ENCODE measurements at places on chromosomes 2 and 18.
A peak's percentile ranks its signal among the peaks of the same experiment; 100 is the strongest.

- no peak for DNase-seq
These were observed 6.4 kb upstream of the TRIB2 start for GRCh38 chr2:12710301-12710700.

GRCh38 chr2:46256563-46257142 lies 40.6 kb upstream of the EPAS1 start:
- DNase-seq, result no peak

- no peak for DNase-seq
These were observed 18.9 kb downstream of the PTPN18 start for GRCh38 chr2:130374587-130375290.

- no peak for DNase-seq
These were observed 11.3 kb upstream of the ARHGEF4 start for GRCh38 chr2:130825231-130825965.

GRCh38 chr2:197911667-197912066 lies 107.3 kb downstream of the PLCL1 start:
- DNase-seq, result no peak

- DNase-seq, result no peak
These were observed 169.2 kb downstream of the KLHL29 start for GRCh38 chr2:23554054-23554697.

DNA sequence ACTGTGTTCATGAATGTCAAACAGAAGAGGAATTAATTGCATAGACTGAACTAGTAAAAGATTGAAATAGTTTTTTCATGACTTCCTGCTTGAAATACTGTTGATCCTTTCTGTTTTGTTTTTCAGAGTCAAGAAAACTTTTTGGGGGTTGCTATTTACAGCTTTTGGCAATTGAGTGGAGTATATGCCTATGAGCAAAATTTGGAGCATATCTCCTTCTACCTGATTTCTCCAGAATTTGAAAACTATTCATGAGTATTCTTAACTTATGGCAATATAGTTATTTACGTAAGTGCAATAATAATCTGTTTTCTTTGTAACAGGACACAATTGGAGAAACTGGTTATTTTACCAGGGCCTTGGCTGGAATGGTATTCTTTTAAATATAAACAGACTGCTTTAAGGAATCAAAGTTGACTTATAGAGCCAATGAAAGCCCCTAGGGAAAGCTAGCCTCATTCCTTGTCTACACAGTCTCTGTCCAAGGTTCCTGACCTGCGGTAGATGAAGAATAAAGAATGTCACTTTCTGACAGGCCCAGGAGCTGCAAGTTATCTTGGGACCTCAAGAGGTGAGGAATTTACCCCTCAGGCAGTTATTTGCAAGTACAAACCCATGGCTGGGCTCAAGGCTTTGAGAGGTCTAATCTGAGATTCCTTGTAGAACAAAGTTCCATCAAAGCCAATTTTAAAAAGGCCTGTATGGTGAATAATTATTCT lies 193.5 kb upstream of the NDUFV2 start:
- no peak for DNase-seq

GRCh38 chr2:218259099-218259961 lies 1.5 kb upstream of the GPBAR1 start:
- no peak for DNase-seq

DNA sequence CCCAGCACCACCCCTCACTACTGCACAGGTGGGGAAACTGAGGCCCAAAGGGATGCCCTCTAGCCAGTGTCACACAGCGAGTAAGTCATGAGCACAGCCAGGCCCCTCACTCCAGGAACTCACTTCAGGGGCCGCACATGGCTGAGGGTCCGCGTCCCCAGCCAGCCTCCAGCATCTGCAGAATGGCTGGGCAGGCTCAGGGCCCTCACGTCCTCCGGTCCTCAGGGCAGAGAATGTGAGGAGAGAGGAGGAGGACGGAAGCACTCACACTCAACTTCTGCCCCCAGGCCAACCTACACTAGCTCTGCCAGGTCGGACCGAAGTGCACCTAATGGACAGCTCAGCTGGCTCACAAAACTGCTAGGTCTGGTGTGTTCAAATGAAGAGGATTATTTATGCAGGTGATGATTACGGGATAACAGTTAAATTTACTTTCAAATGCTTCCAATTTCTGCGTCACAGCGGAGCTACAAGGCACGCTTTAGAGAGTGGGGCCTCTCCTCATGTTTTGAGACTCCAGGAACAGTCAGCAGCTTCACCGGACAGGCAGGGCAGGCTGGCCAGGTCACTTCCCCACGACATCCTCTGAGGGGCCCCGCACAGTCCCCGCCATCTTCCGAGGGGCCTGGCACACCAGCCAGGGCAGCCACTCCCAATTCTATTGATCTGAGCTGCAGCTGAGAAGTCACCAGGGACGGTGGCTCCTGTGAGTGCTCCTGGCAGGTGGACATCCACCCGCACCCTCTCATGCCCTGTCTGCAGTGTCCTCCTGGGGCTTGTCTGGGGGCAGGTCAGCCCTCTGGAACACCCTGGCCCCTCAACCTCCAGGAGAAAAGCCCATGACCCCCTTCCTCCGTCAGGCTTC lies 26.5 kb downstream of the KIF1A start:
- DNase-seq, result no peak

- DNase-seq, result no peak
These were observed 183.5 kb downstream of the SLC4A3 start for GRCh38 chr2:219810895-219811294.

- no peak for DNase-seq
These were observed 44.4 kb upstream of the SETBP1 start for GRCh38 chr18:44636241-44636640.

GRCh38 chr2:64029116-64029665 lies 10.0 kb upstream of the VPS54 start:
- DNase-seq, result no peak

- DNase-seq, result no peak
These were observed 88.8 kb upstream of the RAB27B start for GRCh38 chr18:54739476-54739875.

GRCh38 chr2:81739966-81740365 lies 1435.4 kb upstream of the LRRTM1 start:
- no peak for DNase-seq

- no peak for DNase-seq
These were observed 185.0 kb downstream of the CTIF start for GRCh38 chr18:48723837-48724236.

DNA sequence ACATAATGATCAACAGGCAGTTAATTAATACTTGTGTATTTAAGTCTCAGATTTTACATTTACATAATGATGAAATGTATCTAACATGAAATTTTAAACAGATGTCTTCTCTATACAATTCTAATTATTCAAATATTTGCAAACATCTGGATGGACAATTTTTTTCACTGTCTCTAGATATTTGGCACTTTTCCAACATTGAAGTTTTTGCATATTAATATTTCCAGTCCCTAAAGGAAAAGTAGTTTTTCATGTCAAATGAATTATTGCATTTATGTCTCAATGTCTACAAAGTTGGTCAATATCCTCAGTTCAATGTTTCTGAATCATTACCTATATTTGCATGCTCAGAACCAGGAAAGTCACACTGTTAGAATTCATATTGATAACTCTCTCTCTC lies 560.9 kb upstream of the PKDCC start:
- DNase-seq, result no peak

- DNase-seq, result no peak
These were observed 67.0 kb upstream of the TNFRSF11A start for GRCh38 chr18:62258093-62258492.

GRCh38 chr2:156907806-156908205 lies 349.7 kb upstream of the GALNT5 start:
- DNase-seq, result peak; percentile 43

GRCh38 chr2:113076954-113077669 lies 9.3 kb downstream of the IL1F10 start:
- DNase-seq, result no peak

DNA sequence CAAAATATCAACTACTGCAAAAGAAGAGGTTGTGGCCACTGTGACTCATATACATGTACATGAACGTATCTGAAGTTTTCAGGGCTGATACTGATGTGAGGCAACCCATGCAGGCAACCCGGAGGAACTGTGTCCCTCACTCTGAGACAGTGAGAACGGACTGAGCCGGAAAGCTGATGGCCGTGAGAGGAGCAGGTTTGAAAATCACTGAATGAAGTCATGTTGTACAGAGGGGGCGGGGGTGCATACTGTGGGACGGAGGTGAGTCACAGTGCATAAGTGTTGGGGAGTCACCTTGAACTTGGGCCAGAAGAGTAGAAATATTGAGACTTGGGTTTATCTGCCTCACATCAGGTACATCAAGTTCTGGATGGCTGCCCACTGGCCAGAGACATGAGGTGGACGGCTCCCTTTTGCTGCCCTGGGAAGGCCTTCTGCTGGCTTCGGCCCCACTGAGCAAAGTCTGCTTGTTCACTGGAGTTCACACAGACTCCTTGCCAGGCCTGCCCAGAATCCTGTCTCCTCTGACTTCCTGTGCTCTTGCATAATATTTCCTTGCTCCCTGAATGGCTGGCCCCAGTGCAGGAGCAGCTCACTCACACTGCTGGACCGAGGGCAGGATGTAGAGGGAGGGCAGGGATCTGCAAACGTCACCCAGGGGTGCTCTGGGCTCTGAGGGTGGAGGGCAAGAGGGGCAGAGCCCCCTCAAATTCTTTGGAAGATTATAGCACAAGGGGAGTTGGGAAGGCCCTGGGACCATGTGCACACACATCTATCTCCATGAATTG lies 18.1 kb downstream of the EPAS1 start:
- DNase-seq, result no peak

GRCh38 chr2:112092286-112093041 lies 37.4 kb downstream of the TMEM87B start:
- DNase-seq, result peak; percentile 17

- no peak for DNase-seq
These were observed 8.3 kb upstream of the RPS7 start for GRCh38 chr2:3566806-3567205.

- no peak for DNase-seq
These were observed 14.8 kb downstream of the KCNIP3 start for GRCh38 chr2:95311815-95312542.

DNA sequence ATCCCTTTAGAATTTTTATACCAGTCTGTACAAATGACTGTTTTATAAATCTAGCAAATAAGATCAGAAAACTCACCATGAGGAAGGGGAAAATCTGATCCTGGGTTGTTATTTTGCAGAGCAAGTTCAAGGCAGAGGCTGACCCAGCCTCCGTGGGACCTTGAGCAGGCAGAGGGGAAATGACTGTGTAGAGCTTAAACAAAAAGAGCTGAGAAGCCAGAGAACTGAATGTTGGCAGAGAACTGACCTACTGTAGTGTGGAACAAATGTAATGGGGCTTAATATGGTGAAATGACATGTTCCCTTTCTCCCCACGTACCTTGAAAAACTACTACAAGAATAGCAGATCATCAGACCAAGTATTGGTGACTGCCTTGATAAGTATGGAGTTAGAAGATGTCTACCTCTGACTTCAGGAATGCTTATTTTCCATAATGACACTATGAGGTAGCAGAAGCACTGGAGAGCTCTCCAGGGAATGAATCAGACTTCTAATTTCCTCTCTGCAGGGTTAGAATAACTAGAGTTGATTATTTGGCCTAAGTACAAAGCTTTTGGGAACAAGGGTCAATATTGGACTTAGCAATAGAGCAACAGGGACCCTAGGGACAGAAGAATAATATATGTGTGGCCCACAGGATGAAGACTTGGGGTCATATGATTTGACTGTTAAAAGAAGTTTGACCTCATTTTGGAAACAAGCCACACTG lies 304.4 kb downstream of the CCDC178 start:
- DNase-seq, result no peak

DNA sequence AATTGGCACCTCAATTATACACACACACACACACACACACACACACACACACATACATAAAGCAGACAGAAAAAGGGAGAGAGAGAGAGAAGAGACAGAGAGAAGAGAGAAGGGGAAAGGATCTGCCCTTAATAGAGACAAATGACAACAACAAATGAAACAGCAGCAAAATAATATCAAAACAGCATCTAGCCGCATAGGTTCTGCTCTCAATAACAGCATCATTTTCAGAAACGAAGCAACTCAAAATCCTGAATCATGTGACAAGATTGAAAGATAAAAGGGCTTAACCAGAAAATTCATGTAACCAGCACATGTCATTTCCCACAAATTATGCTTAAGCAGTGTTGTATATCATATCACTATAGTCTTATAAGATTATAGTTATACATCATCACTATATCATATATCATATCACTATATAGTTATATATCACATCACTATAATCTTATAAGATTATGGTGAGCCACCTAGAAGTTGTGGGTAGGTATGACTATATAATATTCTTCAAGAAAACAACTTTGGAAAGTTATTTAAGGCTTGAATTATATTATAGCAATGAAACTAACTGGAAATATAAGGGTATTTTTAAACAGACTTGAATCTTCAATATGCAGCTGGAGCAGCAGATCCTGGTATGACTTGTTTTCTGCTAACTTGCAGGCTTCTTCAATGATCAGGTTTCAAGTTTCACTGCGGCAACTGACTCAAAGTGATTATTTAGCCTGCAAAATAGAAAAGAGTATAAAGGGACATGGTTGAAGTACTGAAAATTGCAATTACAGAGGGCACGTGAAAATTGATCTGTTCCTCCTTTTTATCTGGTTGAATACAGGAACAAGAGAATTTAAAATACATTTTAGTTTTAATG lies 16.1 kb upstream of the VPS54 start:
- peak; percentile 13 for DNase-seq

- DNase-seq, result peak; percentile 83
These were observed 40.8 kb upstream of the FRZB start for GRCh38 chr2:182907081-182907830.

GRCh38 chr2:234198976-234199375 lies 148.5 kb downstream of the SPP2 start:
- DNase-seq, result no peak

Measured in smooth muscle cell of the brain vasculature (primary cell).